Thoracic aorta (tissue), 2 donors: ENCODE measurements at places on chromosomes 5 and 9. TPM values are rescaled to one million over a fixed set of nuclear protein-coding genes. Genes with fewer than 3 reads are reported as not detected.

- DNase-seq, result no peak
These were observed 129.1 kb downstream of the FANCC start for GRCh38 chr9:95188459-95188858.

DNA sequence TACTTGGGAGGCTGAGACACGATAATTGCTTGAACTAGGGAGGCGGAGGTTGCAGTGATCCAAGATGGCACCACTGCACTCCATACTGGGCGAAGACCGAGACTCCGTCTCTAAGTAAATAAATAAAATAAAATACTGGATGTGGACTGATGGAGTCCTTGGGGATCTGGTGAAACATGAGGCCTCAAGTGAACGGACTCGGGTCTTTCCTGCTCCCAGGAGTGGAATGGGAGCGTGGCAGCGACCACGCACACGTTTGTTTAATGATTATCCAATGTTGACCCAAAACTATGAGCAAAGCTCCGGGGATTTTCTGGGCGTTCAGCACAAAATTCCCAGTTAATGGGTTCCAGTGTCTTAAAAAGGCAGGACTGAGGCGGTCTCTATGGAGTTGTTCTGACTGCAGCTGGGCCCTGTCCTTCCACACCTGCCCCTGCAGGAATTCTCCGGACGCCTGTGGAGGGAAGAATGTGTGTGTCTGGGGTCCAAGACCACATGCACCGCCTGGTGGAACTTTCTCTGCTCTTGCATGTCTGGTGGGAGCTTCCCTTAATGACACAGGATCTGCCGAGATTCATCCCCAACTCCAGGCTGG, 26.6 kb downstream of the NEK6 start:
- DNase-seq, result no peak

GRCh38 chr9:79638806-79639205, 67.0 kb downstream of the TLE4 start:
- no peak for DNase-seq

GRCh38 chr9:124723352-124723751, 47.8 kb downstream of the NR6A1 start:
- DNase-seq, result no peak

DNA sequence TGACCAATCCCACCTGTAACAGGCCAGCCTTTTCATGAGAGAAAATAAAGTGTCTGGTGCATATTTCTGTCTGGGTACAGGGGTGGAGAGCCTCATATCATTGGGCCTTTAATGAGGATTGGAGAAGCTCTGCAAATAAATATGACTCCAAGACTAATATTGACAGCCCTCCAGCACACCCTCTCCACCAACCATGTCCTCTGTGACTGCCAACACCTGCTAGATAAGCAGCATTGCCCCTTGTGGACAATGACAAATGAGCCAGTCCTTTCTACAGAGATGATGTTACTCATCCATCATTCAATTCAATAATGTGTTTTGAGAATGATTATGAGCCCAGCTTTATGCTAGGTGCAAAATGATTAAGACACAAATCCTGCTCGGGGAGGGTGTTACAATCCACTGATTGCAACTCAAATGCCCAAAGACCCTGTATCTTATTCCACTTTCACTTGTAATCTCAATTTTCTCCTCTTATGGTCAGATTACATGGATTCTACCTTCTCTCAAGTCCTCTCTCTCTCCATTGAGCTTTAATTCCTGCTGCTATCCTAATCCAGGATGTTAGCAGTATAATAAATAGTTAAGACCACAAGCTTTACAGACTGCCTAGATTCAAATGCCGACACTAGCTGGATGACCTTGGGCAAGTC, 2.1 kb upstream of the GFRA3 start:
- no peak for DNase-seq

- no peak for DNase-seq
These were observed 163.5 kb downstream of the KDM4C start for GRCh38 chr9:6921315-6921714.

GRCh38 chr9:110156902-110157301, 51.1 kb downstream of the C9orf152 start:
- DNase-seq, result no peak

DNA sequence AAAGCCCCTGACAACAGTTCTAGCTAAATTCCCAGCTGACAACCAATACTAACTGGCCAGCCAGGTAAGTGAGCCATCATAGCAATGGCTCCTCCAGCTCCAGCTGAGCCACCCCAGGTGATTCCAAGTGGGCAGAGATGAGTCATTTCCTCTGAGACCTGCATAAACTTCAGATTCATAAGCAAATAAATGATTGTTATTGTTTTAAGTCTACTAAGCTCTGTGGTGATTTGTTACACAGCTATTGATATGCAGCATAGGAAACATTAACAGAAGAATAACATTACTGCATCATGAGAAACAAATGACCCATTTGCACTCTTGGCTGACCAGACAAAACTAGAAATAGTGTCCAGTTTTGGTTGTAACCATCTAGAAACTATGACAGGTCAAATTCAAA, 60.3 kb downstream of the TTC39B start:
- DNase-seq, result no peak

- DNase-seq, result no peak
These were observed 20.2 kb downstream of the NIPSNAP3B start for GRCh38 chr9:104784098-104784497.

DNA sequence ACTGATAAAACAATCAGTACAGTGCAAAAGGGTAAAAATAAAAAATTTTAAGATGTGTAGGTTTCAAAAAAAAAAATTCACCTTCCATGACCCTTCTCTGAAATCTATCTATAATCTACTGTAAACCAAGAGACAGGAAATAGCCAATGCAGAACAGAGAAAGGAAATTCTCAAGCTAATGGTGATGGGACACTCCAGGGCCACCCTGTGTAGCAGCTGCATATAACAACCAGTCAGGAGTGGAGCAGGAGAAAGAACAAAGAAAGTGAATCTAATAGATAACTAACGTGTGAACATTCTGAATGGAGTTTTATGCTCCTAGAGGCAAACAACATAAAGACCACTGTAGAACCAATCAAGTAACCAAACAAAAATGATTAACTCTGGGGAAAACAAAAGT, 16.6 kb downstream of the SPTLC1 start:
- DNase-seq, result no peak

DNA sequence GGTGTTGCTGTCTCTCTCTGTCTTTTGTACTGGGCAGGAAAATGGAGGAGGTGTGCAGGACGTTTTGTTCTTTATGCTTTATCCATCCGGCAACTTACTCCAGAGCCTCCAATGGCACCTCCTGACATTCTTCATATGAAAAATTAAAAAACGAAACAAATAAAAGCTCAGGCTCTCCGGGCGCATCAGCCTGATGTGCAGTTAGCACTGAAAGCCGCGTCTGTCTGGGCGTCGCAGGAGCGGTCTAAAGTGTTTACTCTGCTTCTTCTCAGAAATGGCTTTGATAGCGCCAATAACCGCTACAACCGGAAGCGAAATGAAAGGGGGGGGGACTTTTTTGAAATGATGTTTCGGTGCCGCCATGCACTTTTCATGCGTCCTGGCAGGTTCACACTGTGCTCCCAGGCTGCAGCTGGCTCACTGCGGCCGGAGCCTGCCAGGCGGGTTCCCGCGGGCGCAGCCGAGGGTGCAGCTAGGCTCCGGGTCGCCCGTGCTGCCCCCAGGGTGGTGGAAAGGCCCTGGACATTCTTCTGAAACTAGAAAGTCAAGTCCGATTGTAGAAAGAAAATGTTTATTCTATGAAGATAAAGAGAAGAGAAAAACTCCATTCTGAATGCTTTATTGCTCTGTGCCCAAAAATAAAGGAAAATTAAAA, 407.7 kb upstream of the IRX1 start:
- no peak for DNase-seq

GRCh38 chr5:132017316-132017715, 5.9 kb upstream of the ACSL6 start:
- no peak for DNase-seq

CDH12 gene
- total RNA-seq, result not detected

PALM2AKAP2 gene
- 45.9 TPM for total RNA-seq

MRPL36 gene
- 26.2 TPM for total RNA-seq

FOXD4 gene
- 0.28 TPM for total RNA-seq

FGF10 gene
- total RNA-seq, result 8.8 TPM

LCN12 gene
- total RNA-seq, result not detected
